ENCODE measurements at places on chromosomes 11 and 22. TPM values are rescaled to one million over a fixed set of nuclear protein-coding genes. Genes with fewer than 3 reads are reported as not detected.

GRCh38 chr11:61817471-61818202 is 834 bp upstream of the FADS1 start:
- H3K4me1 ChIP-seq = peaks cover 28% of the 10 kb centered on the region
- DNase-seq = no peak
- H3K36me3 ChIP-seq = peaks cover 2% of the 10 kb centered on the region
- peak overlapping the region; percentile 99 for H3K27ac ChIP-seq
- H3K27me3 ChIP-seq = no peaks in the 10 kb centered on the region

DNA sequence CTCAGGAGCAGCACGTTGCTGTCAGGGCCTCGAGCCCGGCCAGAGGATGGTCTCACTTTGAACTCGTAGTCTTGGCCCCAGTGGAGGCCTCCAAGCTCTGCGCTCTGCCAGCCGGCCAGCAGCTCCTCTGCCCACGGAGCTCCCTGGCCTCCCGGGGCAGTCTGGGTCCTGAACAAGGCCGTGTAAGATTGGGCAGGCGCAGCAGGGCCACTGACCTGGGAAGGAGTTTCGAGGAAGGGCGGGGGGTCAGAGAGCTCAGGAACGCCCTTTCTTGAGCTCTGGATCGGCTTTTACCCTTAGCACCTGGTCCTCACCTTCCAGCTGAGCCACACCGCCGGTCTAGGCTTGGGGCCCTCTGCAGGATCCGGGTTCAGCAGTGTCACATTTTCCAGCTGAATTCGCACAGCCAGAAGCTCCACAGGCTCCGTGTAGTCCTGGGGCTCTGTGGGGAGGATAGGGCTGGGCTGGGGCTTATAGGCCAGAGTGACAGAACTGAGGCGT is 2.1 kb downstream of the ROBO4 start:
- no peaks in the 10 kb centered on the region for H3K4me1 ChIP-seq
- H3K27ac ChIP-seq = no peak overlapping the region
- no peaks in the 10 kb centered on the region for H3K36me3 ChIP-seq
- no peak for DNase-seq

DNA sequence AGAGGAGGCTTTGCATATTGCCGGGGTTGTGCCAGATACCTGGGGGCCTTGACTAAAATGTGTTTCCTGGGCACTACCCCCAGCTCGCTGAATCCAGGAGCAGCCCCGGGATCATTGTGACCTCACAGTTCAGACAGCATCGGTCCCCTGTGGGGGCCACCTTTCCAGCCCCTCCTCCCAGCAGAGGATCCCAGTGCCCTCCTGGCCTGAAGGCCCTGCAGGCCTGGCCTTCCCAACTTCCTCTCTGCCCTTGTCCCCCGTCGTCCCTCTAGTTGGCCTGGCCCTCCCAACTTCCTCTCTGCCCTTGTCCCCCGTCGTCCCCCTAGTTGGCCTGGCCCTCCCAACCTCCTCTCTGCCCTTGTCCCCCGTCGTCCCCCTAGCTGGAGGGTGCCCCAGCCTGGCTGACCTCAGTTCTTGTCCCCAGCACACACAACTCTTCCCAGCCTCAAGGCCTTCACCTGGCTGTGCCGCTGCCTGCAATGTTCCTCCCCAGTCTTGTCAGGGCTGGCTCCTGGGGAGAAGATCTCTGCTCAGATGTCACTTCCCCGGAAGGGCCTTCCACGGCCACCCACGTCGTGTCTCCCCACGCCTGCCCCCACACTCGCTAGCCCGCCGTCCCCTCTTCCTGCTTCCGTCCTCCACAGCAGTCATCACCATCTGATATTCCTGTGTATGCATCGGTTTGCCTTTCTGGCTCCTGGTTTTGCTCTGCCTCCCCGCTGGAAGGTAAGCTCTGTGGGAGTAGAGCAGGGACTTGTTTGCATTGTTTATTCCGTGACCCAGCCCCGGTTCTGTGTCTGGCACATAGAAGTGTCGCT is 12.6 kb upstream of the ANO1 start:
- no peak for DNase-seq
- H3K36me3 ChIP-seq = no peaks in the 10 kb centered on the region
- H3K27ac ChIP-seq = no peak overlapping the region
- no peaks in the 10 kb centered on the region for H3K4me1 ChIP-seq
- H3K27me3 ChIP-seq = no peaks in the 10 kb centered on the region

DNA sequence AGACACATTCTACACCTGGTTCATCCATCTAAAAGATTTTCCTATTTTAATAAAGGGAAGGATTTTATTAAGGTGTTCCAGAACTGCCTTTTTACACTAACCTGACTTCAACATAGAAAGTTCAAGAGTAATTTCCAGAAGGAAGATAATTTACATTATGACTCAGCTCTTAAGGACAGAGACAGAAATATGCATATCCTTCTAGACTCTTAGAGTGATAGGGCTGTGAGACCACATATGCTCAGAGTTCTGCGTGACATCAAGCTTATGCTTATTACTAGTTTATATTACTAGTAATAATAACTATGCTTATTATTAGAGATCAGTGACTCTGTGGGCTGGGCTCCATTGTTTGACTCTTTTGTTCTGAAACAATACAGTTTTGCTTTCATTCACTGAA is 4.6 kb downstream of the PDGFD start:
- no peak overlapping the region for H3K27ac ChIP-seq
- H3K36me3 ChIP-seq = no peaks in the 10 kb centered on the region
- H3K4me3 ChIP-seq = no peak overlapping the region
- no peaks in the 10 kb centered on the region for H3K4me1 ChIP-seq
- no peak for DNase-seq

RIMBP3C gene
- total RNA-seq = 0.14 TPM

TMEM135 gene
- 26.9 TPM for total RNA-seq

GRCh38 chr22:17086296-17086695 is 1.5 kb downstream of the IL17RA start:
- H3K27me3 ChIP-seq = no peaks in the 10 kb centered on the region
- H3K4me3 ChIP-seq = peak overlapping the region; percentile 98
- no peak overlapping the region for H3K27ac ChIP-seq
- peaks cover 13% of the 10 kb centered on the region for H3K4me1 ChIP-seq
- no peak for DNase-seq

C11orf21 gene
- total RNA-seq = 1.1 TPM

DNAJB7 gene
- not detected for total RNA-seq

DNA sequence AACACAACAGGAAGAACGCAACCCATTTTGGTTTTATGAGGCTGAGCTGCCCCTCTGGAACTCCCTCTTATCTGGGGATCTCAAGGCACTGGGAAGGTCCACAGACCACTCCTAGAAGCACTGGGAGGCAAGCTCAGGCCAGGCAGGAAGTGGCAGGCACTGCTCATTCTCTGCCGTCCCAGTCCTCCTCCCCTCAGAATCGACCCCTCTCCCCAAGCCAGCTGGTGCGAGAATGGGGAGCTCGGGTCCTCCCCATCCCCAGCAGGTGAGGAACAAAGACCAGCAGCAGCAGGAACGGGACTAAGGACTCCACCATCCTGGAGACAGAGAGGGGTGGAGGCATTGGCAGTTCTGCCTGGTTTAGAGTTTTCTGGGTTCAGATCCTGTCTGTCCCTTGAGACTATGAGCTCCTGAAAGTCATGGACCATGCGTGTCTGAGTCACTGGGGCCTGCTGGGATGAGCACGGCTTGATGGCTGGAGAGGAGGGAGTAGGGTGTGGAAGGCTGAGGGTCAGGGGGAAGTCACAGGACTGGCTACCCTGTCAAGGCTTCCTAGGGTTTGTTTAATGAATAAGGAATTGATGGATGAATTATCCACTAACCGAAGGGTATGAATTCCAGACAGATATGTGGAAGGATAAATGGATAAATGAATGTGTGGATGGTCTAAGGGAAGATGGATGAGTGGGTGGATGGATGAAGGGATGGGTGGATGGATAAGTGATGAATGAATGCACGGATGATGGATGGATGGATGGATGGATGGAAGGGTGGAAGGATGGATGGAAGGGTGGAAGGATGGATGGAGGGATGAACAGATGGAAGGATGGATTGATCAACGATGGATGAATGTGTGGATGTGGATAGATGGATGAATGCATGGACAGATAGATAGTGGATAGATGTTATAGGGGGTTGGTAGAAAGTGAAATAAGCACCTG is 6.4 kb downstream of the MYEOV start:
- no peak overlapping the region for H3K27ac ChIP-seq
- DNase-seq = no peak
- H3K4me1 ChIP-seq = peaks cover 30% of the 10 kb centered on the region
- H3K4me3 ChIP-seq = no peak overlapping the region
- no peaks in the 10 kb centered on the region for H3K27me3 ChIP-seq

DNA sequence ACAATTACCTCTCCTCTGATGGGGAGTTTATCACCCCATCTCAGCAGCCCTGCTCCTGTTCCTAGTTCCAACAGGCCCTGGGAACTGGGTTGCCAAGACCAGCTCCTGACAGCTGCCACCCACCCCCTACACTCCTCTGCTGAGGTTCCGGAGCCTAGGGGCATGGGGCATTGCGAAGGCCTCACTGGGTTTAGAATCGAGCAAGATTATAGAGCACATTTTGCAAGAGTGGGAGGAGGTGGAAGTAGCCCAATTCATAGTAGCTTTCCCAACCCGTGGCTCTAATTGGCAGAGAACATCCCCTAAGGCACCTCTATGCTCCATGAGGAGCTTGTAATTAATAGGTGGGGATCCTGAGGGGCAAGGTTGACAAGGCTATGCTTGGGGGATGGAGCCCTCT is 23.0 kb downstream of the MYEOV start:
- H3K4me1 ChIP-seq = peaks cover 25% of the 10 kb centered on the region
- no peaks in the 10 kb centered on the region for H3K36me3 ChIP-seq
- H3K27me3 ChIP-seq = no peaks in the 10 kb centered on the region
- peak overlapping the region; percentile 51 for H3K27ac ChIP-seq
- no peak for DNase-seq
- H3K4me3 ChIP-seq = no peak overlapping the region

GRCh38 chr11:103875855-103876510 is 160.5 kb upstream of the DDI1 start:
- H3K27ac ChIP-seq = no peak overlapping the region
- no peak for DNase-seq
- H3K27me3 ChIP-seq = no peaks in the 10 kb centered on the region
- no peak overlapping the region for H3K4me3 ChIP-seq
- H3K4me1 ChIP-seq = peaks cover 11% of the 10 kb centered on the region

USH1C gene
- not detected for total RNA-seq

- no peaks in the 10 kb centered on the region for H3K27me3 ChIP-seq
- DNase-seq = no peak
- H3K4me3 ChIP-seq = no peak overlapping the region
- peaks cover 46% of the 10 kb centered on the region for H3K36me3 ChIP-seq
- H3K27ac ChIP-seq = no peak overlapping the region
These were observed 8.5 kb downstream of the ACAD8 start for GRCh38 chr11:134261626-134262488.

DNA sequence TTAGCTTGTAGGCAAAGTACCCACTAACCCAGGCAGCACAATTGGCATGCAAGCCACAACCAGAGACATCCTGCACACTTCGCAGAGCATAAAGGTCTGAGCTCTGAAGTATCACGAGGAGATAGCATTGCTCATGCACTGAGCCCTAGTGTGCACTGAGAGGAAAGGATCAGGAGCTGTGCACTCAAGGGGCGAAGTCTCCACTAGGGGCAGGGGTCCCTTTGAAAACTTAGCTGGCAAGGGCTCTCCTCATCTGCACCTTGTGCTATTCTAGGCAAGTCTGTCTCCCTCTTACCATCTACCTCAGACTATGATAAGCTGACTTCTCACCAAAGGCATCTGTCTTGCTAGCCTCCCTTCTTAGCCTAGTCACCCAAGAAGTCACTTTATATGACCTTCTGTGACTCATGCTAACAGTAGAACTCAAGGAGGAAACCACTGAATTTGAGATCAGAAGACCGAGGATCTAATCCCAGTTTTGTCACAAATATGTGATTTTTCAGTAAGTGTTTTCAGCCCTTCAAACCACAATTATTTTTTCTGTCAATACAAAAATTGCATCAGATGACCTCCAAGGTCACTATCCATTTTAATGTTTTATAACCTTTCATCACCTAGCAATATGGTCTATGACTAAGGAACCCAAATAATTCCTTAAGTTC is 1078.0 kb downstream of the NTM start:
- DNase-seq = no peak
- no peaks in the 10 kb centered on the region for H3K4me1 ChIP-seq
- H3K27ac ChIP-seq = no peak overlapping the region
- no peaks in the 10 kb centered on the region for H3K27me3 ChIP-seq

SHISA8 gene
- total RNA-seq = not detected

- no peak overlapping the region for H3K27ac ChIP-seq
- peaks cover 11% of the 10 kb centered on the region for H3K4me1 ChIP-seq
- no peak for DNase-seq
- H3K4me3 ChIP-seq = no peak overlapping the region
- no peaks in the 10 kb centered on the region for H3K36me3 ChIP-seq
- H3K27me3 ChIP-seq = no peaks in the 10 kb centered on the region
These were observed 157.6 kb downstream of the LDLRAD3 start for GRCh38 chr11:36101466-36101865.

DNA sequence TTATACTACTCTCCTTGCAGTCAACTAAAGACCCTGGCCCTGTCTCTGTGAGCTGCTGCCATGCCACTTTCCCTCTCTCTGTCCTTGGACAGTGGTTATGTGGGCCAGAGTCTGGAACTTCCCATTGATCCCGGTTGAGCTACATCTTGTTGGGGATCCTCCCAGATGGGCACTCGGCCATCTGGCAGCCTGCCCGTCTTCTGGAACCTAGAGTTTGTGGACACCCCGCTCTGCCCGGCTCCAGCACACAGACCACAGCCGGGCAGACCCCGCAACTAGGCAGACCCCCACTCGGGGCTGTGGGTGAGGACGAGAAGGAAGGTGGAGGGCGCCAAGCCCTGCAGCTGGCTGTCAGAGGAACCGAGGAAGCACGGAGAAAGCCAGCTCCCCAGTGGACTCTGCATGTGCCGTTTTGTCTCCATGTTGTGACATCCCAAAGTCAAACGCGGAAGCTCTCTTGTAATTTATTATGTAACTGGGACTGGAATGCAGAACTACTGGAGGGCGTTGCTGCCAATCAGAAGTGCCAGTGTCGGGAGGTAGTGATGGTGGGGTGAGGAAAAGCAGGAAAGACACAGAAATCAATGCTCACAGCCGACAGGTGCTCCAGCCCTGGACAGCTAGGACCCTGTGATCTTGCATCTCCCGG is 207.7 kb downstream of the CEP164 start:
- H3K4me3 ChIP-seq = no peak overlapping the region
- no peaks in the 10 kb centered on the region for H3K27me3 ChIP-seq
- no peak for DNase-seq
- no peaks in the 10 kb centered on the region for H3K36me3 ChIP-seq
- no peaks in the 10 kb centered on the region for H3K4me1 ChIP-seq

GRCh38 chr22:46421267-46421666 is 85.8 kb downstream of the TRMU start:
- H3K27me3 ChIP-seq = no peaks in the 10 kb centered on the region
- no peaks in the 10 kb centered on the region for H3K36me3 ChIP-seq
- no peak overlapping the region for H3K27ac ChIP-seq
- H3K4me3 ChIP-seq = no peak overlapping the region
- H3K4me1 ChIP-seq = no peaks in the 10 kb centered on the region

- no peak overlapping the region for H3K27ac ChIP-seq
- no peak overlapping the region for H3K4me3 ChIP-seq
- no peak for DNase-seq
- no peaks in the 10 kb centered on the region for H3K27me3 ChIP-seq
These were observed 294.0 kb upstream of the CTSC start for GRCh38 chr11:88631497-88631896.

Data from thoracic aorta (tissue), 2 donors.